ENCODE measurements at places on chromosomes 1 and 21.

DNA sequence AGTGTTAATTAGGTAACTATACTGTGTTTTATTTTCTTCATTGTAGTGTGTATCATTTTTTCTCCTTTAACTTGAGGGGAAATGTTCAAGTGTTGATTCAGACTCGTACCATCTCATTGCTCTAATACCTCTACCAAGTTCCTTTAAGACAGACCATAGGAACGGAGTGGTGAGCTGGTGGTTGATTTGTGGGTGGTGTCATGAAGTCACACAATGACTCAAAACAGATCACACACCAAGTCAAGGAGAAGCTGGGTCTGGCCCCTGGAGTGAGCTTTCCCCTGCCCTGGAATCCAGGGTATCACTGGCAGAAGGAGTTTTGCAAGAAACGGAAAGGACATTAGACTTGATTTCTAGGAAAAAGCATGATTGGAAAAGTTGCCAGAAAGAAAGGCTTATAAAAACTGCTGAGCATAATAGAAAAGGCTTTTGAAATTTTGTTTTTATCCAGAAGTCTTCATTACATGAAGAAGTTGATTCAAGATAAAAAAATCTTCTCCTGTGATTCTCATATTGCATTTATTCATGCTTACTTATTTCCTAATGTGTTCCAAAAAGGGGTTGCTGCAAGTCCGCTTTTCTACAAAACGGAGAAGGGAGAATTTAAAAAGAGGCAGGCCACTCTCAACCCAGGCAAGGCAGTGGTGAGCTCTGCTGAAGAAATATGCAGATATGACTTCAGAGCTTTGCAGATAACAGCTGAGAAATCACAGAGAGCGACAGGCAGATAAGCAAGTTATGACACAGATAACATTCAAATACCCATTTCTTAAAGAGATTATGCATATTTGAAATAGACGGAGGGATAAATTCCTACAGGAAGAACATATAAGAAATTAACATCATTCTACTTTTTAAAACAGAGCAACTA, 79.7 kb downstream of the TBX19 start:
- no peak for DNase-seq

DNA sequence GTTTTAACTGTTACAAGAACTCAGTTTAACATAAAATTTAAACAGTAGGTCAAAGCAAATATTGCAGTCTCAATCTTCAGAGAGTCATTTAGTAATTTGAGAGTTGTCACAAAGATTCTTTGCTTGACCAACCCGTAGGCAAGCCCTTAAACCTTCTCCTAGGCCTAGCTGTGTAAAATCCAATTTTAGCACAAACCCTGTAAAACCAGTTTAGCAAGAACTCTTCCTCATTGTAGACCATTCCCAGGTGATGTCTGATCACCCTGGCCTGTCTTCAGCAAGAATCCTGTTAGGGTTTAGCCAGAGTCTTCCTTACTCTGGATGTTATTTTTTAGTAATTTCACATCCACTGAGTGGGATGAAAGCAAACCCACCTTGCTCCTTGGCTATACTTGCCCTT, 30.1 kb downstream of the LRIG2 start:
- DNase-seq: no peak

DNA sequence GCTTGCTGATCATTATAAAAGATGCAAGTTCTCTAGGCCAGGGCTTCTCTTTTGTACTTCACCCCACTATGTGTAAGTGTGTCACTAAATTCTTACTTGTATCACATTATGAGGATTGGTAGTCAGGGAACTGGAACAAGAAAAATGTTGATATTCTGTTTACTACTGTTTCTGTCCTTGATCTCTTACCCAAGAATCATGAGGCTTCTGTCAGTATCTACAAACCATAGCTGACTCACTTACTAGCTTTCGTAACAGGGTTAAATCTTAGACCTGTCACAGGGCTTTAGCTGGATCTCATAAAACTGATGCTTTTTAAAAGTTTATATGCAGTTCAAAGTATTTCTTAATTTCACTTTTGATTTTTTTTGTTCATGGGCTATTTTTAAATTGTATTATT, 681.2 kb downstream of the PLPP3 start:
- DNase-seq: no peak

DNA sequence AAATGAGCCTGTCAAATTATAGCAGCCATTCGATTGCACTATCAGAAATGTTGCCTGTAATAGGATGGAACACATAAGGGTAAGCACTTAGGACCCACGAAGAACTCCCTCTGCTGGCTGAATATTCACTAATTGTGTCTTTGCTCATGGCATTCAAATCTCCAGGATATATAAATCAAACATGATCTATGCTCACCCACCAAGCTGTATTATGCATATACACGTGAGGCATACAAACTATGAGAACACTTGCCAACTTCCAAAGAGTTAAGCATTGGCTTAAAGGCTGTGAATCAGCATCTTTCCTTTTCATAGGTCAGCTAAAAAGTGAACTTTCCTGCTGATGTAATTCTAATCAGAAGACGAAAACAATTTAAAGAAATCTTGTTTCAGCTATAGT, 34.5 kb downstream of the TMPRSS15 start:
- DNase-seq: no peak

GRCh38 chr1:153946622-153947241, at the start of gene DENND4B:
Gene DENND4B (minus strand): TSS chr1:153946718. CDS start chr1:153944374, 2,344 bp downstream.
- peak; percentile 63 for DNase-seq

GRCh38 chr1:98824736-98825135, 163.2 kb downstream of the SNX7 start:
- DNase-seq: no peak

DNA sequence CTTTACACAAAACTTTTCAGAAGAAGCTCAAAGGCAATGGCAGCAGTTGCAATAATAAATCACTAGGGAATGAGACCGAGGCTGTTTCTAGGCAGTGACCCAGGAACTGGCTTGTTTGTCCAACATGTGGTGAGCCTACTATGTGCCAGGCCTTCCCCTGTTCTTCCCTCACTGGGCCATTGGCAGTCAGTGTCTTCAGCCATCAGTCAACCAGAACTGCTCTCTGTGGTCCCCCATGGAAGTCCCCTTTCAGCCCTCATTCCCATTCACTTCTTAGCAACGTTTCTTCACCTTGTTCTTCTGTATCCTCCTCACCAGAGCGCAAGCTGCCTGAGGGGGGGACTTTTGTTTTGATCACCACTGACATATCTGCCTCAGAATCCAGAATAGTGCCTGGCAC, 274.1 kb downstream of the RRAGC start:
- no peak for DNase-seq

All from effector CD4-positive, alpha-beta T cell (primary cell).